ENCODE measurements at places on chromosomes 7 and 10. TPM values are rescaled to one million over a fixed set of nuclear protein-coding genes. Genes with fewer than 3 reads are reported as not detected.

Gene TAS2R5
- total RNA-seq, result 1.9 TPM

Gene AKR1C1
- 1.6 TPM for total RNA-seq

Gene SUN3
- not detected for total RNA-seq

GRCh38 chr7:136845899-136846465 lies 22.5 kb upstream of the CHRM2 start:
- DNase-seq, result no peak

DNA sequence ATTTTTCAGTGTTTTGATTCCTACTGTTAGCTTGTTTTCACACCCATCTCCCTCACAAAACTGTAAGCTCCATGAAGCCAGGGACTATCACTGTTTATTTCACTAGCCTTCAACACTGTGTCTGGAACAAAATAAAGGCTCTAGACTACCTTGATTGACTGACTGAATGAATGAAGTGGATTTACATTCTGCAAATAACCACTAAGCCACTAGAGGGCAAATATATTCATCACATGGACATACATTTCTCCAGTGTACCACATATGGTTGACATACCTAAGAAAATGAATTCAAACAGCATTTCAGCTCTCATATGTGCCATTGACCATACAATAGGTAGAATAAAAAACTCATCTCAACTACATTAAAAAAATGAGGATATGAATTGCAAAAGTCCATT lies 185.9 kb downstream of the RAB11FIP2 start:
- DNase-seq, result no peak

DNA sequence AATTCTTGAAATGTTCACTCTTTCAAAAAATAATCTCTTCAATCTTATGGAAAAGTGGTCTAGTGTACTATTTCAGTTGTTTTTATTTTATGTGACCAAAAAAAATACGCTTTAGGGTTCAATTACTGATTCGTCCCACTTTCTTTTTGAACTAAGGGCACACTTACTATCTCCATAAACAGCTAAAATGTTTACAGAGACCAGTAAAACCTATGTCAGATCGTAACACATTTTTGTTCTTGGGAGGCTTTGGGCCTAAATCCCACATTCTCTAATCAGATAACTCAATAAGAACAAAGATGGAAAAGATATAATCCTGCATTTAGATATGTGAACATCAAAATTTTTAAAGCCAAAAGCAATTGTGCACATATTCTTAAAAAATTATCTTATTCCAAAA lies 29.8 kb upstream of the EPC1 start:
- DNase-seq, result no peak

DNA sequence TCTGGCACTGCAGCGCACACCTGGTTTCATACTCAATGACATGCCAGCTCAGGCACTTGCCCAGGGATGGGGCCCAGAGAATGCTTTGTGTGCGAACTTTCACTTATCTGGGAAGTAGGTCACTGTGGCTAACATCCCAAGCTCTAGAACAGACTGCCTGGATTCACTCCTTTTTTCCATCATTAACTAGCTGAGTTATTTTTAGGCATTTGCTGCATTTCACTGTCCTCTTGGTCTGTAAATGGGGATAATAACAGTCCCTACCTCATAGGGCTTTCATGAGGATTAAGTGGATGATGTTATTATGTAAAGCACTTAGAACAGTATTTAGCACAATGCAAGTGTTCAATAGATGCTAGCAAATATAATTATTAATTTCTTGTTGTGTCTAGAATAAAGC lies 98.7 kb upstream of the DOCK1 start:
- no peak for DNase-seq

DNA sequence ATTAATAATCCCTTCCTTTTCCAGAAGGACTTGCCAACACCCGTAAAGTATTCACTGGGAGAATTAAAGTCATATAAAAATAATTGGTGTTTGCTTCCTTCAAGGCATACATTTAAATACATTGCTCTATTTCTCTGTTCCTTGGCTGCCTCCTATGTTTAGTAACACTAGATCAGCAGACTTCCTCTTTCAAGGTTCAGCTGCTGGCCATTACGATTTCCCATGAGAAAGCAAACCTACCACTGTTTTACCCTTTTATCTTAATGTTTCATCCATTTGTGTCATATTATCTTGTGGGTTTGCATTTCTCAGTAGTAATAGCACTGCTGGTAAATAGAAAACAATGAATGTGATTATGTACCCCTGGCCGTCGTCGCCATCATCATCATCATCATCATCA lies 313.8 kb upstream of the BMPER start:
- no peak for DNase-seq

DNA sequence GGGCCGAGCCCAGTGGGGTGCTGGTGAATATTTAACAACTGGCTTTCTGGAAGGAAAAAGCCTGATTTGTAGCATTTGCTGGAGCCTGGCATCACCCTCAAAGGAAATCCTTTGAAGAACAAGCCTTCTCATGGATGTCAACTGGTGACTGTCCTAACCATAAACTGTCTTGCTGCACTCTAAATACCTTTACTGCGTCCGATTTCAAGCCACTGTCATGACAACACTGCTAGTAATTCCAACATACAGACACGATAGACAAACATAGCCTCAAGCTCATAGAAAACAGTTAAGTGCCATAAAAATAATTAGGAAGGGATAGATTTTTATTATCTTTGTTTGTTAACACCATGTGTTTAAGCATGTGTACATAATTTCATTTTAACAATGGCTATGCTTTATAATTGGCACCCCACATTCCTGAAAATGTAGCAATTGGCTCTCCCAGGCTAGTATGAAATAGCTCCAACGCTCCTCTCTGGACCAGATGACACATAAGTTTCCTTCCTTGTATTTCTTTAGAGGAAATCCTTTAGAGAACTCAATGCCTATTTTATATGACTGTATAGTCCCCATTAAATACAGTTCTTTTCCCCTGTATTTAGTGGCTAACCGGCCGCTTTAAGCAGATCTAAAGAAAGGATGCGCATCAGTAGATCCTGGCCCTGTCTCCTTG lies 273.4 kb downstream of the PRPF18 start:
- DNase-seq, result no peak

DNA sequence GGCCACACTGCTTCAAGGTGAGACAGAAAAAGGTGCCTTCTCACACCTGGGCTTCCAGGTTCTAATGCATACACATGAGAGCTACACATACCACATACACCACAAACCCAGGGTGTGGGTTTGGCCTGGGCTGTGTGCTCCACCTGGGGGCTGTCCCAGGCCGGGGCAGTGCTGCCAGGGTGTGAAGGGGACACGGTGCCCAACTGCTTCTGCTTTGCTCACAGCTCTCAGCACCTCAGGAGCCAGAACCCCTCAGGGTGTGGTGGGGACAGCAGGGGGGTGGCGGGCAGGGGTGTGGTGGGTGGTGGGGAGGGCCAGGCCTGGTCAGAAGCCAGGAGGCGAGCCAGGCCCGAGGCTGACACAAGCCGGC lies 51.1 kb downstream of the TMEM209 start:
- DNase-seq, result peak; percentile 7

DNA sequence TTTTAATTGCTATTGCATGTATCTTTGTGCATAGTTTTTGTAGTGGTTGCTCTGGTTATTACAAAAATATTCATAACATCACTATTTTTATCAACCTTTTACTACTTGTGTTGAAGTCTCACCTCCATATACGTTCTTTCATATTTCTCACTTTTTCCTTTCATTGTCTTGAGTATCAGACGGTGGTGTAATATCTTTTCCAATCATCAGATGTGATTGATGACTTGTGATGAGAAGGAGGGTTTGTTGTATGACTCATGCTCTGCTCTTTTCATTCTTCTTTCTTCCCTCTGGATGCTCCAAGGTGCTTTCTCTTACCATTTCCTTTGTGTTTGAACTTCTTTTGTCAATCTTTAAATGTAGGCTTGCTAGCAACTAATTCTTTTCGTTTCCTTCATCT lies 310.2 kb downstream of the TNS3 start:
- DNase-seq, result no peak

Measured in endothelial cell (in vitro differentiated cells).